Motor neuron (in vitro differentiated cells): ENCODE measurements at places on chromosomes 5 and 9.
A peak's percentile ranks its signal among the peaks of the same experiment; 100 is the strongest.

DNA sequence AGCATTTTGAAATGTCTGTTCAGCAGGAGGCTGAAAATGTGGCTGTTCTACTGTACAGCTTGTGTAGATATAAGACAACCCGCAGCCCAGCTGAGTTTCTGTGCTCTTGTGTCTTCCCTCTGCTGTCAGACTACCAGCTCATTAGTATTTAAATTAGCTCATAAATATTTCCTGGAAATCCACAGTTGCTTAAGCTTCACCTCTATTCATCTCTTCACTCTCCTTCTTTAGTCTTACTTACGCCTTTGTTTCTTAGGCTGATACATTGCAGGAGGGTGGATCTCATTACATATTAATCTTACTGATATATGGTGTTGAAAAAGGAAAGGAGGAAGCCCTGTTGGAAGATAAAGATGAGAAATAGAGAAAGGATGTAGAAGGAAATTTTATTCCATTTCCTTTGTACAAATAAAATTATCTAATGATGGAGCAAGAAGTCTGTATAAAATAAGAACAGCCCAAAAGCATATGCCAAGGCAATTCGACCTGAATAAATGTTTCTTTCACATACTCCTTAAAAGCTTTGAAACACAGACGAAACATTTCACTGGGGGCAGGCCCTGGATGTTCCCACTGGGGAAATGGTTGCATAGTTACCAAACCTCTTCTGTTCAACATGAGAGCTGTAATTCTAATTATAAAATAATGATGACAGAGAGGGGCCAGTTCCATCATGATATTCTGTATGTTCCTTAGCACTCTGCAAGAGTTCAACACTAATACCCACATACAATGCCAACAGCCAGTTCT lies 111.8 kb upstream of the APC start:
- ATAC-seq: peak; percentile 82

- ATAC-seq: peak; percentile 86
Measured at GRCh38 chr5:108521841-108522506, 140.1 kb upstream of the FBXL17 start.

GRCh38 chr5:144192661-144193060 lies 22.0 kb downstream of the KCTD16 start:
- ATAC-seq: no peak

DNA sequence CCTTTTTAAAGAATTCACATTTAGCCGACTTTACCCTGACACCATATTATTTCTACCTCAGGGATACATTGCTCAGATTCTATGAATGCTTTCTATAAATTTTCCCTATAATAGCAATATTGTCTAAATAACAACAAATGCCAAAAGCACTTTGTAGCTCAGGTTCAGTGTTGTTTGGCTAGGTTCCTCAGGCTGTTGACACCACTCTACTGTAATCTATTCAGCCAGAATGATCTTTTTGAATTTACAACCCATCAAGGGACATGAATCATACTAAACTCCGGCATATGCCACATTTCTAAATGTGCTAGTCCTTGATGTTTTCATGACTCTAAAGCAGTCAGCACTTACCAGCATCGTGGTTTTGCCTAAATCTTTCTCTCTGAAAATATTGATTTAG lies 641.5 kb upstream of the CDH10 start:
- no peak for ATAC-seq

DNA sequence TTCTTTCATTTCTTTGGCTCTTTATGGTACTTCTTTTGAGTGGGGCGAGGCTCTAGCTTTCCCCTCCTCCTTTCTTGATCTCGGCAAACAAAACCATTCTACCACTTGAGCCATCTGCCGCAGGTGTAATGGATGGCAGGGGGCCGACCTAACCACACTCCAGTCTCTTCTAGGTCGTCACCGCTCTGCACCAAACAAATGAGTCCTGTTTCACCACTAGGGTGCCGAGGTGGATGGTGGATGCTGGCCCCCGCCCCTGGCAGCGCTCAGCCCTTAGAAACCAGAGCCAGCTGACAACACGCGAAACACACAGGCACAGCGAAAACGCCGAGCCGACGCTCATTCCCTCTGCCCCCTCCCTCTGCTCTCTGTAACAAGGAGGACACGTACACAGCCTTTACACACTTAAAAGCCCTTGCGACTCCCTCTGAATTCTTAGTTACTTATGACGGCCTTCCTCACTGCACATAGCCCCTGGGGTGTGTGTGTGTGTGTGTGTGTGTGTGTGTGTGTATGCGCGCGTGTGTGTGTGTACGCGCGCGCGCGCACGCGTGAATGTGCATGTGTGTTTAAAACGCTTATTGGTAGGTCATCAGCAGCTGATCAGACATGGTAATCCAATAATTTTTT lies 199.4 kb downstream of the MEF2C start:
- ATAC-seq: peak; percentile 80

DNA sequence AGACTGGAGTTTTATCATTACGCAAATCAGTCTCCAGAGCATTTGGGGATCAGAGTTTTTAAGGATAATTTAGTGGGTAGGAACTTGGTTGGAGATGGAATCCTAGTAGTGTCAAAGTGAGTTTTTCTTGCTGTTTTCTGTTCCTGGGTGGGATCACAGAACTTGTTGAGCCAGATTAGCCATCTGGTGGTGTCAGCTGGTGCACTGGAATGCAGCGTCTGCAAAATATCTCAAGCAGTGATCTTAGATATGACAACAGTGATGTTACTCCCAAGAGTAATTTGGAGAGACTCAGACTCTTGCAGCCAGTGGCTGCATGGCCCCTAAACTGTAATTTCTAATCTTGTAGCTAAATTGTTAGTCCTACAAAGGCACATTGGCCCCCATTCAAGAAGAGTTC lies 1257.8 kb downstream of the MAT2B start:
- no peak for ATAC-seq

DNA sequence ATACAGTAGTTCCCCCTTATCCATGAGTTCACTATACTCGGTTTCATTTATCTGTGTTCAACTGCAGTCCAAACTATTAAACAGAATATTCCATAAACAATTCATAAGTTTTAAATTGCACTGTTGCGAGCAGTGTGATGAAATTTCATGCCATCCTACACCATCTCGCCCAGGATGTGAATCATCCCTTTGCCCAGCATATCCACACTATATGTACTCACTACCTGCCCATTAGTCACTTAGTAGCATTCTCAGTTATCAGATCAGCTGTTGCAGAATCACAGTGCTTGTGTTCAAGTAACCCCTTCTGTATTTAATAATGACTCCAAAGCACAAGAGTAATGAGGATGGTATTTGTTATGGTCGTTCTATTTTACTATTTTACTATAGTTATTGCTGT lies 51.5 kb downstream of the SHOC1 start:
- ATAC-seq: no peak

DNA sequence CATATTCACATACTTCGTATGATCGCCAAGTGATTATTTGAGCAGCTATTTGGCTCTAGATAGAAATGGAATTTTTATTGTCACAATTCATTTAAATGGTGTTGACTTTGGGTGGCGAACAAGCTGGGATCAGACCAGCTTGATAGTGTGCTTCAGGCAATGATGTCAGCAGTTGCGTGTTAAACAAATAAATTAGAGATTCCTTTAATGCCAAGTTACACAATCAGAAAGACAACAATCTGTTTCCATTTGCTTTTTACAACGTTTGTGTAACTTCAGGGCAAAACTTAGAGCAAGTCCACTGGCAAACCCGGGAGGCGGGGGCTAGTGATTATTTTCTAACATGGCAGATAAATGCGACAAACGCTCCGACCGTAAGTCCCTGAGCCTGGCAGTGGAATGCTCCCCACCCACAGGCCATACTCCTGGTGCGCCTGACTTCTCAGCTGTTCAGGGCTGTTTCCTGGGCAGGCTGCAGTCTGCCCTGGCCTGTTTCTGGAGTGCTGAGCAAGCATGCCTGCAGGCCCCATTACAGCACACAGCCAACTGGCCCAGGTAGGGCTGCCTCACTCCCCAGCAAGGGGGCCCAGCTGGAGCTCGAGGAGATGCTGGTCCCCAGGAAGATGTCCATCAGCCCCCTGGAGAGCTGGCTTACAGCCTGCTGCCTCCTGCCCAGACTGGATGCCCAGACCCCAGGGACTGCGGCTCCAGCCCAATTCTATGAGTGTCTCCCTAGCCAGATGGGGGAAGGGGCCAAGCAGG lies 88.7 kb downstream of the BASP1 start:
- ATAC-seq: peak; percentile 45

GRCh38 chr5:14486486-14486885 lies 95.1 kb upstream of the OTULINL start:
- ATAC-seq: no peak

- ATAC-seq: no peak
Measured at GRCh38 chr5:34844106-34844505, 5.1 kb downstream of the TTC23L start.

GRCh38 chr9:20658677-20659473 lies 25.2 kb upstream of the FOCAD start:
- peak; percentile 65 for ATAC-seq

DNA sequence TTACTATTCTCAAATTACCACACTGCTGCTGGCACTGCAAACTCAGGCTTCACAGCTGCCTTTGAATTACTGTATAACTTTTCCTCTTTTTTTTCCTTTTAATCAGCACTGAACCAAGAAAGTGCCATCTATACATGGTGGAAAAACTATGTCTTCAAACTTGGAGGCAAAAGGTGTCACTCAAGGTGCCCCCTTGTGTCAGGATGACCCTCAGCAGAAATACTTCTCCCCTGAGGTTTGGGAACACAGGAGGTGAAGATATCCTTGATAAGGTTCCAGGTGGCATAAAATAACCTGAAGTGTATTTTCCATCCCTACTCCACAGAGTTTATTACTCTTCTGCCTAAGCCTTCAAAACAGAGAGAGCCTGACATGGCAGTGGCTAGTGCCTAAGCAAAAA lies 14.5 kb downstream of the FRMD3 start:
- no peak for ATAC-seq

DNA sequence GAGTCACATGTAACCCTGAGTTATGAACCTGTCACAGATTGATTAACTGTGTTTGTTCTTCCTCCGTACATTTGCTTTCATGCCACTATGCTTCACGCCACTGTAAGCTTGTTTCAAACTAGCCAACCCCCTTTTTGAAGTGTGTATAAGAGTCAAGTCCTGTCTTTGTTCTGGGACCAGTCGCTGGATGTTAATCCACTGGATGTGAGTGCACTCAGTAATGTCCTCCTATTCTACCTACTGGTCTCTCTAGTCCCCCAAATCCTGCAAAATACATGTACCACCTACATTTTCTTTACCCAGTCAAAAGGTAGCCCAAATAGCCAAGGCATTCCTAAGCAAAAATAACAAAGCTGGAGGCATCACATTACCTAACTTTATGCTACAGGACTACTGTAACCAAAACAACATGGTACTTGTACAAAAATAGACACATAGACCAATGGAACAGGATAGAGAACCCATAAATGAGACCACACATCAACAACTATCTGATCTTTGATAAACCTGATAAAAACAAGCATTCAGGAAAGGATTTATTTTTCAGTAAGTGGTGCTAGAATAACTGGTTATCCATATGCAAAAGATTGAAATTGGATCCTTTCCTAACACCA lies 1139.1 kb upstream of the SEMA6A start:
- no peak for ATAC-seq

DNA sequence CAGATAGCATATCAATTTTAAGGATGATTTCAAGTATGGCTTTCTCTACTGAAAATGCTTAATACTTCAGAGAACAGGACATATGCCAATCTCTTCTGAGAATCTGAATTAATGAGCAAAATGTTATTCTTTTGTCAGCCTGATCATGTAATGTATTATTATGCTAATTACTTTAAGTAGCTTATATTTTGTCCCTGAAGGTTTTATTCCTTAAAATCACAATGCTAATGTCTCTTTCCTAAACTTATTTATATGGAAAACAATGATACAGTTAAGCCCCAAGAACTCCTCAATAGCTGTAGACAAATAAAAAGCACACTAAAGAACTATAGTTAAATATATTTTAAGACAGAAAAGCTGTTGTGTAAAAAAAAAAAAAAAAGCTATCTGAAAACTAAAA lies 256.9 kb upstream of the PTPRD start:
- ATAC-seq: no peak

- ATAC-seq: peak; percentile 32
Measured at GRCh38 chr5:136285096-136285855, 80.1 kb downstream of the TRPC7 start.

DNA sequence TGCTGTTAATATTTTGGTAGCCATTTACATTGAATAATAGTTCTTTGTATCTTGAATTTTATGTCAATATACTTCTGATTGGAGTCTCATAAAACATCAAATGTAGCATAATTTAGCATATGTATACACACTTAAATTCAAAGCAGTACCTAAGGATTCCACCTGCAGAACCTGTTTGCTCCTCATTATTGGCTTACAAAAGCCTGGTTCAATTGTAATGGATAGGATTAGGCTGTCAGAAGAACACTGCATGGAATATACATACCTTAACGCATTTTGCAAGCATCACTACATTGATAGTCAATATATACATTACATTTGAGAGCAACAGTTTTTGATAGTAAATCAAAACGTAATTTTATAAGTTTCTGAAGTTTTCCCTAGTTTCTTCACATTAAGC lies 711.3 kb upstream of the COX7C start:
- no peak for ATAC-seq

DNA sequence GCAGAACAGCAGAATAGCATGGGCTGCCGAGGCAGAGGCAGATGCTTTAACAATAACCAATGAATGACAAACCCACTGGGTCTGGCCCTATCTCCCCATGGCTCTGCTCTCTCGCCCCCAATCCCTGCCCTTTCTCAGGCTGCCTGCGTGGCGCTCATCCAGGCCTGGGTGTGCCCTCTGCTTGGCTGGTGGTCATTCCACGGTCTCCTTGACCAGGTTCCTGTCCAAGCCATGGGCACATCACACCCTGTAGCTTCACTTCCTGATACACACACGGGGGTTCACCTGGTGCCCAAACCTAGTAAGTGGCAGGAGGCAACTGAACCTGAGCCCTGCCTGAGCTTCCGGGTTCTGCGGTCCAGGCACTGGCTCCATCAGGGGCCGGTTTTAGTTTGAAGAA lies 87.6 kb downstream of the DAP start:
- no peak for ATAC-seq

- ATAC-seq: no peak
Measured at GRCh38 chr5:109347252-109347888, 62.4 kb downstream of the PJA2 start.

GRCh38 chr9:107559494-107560086 lies 70.0 kb upstream of the KLF4 start:
- no peak for ATAC-seq

DNA sequence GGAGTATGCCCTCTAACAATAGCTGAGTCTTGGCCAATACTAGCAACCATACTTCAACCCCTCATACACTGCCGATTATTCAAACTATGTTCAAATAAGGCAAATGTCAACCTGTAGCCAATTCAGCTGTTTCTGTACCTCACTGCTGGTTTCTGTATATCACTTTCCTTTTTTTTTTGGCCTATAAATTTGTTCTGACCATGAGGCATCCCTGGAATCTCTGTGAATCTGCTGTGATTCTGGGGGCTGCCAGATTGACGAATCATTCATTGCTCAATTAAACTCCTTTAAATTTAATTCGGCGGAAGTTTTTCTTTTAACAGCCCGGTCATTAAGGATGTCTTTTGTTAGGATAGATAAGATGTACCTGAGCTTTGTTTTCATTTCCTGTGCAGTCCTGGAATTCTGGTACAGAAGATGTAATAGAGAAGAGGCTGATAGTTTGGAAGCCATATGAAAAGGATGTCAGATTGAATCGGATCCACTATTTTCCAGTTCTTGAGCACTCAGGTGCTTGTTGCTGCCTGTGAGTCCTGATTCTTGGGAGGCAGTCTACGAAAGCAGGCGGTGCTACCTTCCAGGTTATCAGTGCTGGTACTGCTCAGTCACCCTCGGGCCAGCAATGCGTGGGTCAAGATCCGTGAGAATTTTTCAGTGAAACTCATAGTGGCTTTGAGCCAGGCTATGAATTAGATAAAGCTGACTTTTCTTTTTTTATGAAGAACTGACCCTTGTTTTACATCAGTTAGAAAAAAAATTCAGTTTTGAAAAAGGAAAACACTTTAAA lies 106.2 kb upstream of the TUT7 start:
- ATAC-seq: no peak
